Fibroblast of skin of scalp (primary cell): ENCODE measurements at places on chromosomes 11 and 22.

DNA sequence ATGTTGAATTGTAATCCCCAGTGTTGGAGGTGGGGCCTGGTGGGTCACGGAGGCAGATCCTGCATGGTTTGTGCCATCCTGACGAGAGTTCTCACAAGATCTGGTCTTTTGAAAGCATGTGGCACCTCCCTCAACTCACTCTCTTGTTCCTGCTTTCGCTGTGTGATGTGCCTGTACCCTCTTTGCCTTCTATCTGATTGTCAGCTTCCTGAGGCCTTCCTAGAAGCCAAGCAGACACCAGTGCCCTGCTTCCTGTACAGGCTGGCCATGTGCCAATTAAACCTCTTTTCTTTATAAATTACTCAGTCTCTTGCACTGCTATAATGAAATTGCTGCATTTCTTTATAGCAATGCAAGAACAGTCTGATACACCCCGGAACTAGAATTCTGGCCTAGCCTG is 13.1 kb downstream of the PTPN5 start:
- DNase-seq, result no peak

DNA sequence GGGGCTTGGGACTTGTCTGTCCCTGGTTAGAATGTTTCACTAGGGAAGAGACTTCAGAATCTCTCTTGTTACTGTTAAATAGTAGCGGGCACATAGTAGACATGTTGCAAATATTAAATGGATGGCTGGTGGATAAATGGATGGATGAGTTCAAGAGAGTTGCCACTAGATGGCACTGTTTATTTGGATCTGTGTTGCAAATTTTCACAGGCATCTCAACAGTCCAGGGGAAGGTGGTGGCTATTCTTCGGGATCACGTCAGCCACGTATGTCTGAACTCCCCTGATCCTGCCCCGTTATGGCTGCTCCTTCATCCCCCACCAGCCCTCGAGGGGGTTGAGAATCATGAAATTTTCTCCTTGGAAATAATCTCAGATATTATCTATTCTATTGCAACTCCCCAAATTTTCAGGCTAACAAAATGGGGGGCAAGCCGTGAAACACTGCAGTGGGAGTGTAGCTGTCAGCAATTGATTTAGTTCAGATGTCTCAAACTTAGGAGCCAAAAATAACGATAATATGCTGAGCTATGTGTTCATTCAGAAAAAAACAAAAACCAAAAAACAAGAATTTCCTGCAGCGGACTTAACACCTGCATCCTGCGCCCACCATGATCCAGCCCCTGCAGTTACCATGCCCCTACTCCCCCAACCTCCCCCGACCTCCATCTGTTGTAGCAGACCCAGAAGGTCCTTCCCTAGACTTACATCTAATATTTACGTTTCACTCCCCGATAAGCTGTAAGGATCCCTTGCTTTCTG is 29.1 kb upstream of the BIRC3 start:
- peak; percentile 85 for DNase-seq

DNA sequence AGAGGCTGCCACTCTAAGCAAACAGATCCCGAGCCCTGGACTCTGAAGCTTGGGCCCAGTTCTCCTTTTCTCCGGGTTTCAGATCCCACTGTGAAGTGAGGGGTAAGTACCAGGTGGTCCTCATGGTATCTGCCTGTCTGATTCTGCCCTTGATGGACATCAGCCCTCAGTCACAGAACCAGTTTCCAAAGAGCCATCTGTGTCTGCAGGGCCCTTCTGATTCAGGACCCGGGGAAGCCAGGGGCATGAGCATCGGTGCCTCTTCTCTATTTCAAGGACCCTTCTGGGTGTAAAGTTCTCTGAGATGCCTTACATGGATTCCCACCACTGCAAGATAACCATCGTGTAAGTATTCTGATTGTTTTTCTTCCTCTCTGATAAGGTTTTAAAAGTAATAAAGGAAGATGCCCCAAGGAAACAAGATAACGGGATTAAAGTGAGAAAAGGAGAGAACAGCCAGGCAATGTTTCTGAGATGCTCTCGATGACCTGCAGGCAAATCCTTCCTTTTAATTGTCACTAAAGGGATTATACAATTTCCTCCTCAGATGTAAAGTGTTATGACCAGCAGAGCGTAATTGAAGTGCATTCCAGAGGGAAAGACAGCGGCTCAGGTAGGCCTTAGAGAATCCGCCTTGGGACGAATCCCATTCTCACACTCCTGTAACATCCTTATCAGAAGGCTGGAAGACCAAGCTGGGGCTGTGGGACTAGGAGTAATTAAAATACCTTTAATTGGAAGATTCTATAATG is 924.3 kb downstream of the TBC1D22A start:
- no peak for DNase-seq

- no peak for DNase-seq
These were observed 27.9 kb downstream of the EXPH5 start for GRCh38 chr11:108565653-108566052.

GRCh38 chr22:40806711-40807110 is 12.4 kb downstream of the SLC25A17 start:
- DNase-seq, result no peak

DNA sequence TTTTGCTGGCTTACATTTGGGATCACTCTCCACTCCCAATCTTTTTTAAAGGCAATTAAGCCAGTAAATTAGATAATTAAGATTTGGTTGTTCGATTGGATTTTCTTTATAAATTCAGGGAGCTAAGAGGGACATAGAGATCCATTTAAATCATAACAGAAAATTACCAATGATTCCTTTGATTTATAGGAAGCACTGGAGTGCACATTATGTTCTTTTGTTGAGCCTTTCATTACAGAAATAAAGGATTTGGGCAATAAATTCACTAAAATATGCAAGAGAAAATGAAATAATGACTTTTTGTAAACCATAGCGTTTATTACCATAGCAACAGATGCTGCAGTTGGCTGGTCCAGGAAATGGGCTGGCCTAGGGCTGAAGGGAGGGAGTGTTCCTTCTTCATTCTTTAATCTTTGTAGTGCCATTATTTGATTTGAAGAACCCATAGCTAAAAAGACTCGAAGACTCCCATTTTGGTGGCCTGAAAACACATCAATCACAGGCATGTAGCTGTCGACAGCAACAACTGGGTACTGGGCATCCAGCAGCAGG is 73.0 kb downstream of the C2CD3 start:
- DNase-seq, result peak; percentile 14

GRCh38 chr11:8676458-8676857 is 6.0 kb downstream of the TRIM66 start:
- DNase-seq, result no peak

GRCh38 chr11:70910835-70911234 is 341.5 kb downstream of the SHANK2 start:
- no peak for DNase-seq

- DNase-seq, result peak; percentile 38
These were observed 27.7 kb upstream of the BIRC3 start for GRCh38 chr11:102289592-102289991.

DNA sequence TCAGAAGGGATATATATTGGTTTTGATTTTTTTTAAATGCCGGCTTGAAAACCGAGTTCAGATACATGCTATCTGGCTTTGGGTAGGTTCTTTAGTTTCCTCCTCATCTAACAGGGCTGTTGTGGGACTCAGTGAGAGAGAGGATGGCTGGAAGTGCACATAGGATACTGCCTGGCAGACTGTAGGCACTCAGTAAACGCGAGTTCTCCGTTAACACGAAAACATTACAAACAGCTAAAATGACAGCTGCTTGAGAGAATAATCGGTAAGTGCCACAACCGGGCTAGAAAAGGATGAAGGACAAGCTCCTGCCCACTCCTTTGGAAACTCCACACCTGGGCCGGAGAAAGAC is 369 bp downstream of the XRRA1 start:
- DNase-seq, result no peak

- DNase-seq, result peak; percentile 20
These were observed 12.1 kb upstream of the EIF3D start for GRCh38 chr22:36540867-36541642.

DNA sequence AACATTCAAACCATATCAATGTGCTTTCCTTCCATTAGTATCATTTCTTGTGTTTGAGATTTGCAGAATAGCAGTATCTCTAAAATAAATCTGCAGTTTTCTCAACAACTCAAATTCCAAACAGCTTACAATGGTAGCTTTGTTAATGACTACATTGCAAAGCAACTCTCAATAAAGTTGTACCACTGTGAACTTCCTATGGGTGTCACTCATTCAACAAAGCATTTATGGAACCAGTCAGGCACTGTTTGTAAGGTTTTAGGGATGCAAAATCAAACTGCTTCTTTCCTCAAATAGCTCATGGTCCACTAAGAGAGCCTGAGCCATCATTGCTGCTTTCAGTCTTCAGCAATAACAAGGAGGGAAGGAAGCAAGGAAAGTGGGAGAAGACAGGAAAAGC is 91.0 kb downstream of the CCDC83 start:
- DNase-seq, result no peak

DNA sequence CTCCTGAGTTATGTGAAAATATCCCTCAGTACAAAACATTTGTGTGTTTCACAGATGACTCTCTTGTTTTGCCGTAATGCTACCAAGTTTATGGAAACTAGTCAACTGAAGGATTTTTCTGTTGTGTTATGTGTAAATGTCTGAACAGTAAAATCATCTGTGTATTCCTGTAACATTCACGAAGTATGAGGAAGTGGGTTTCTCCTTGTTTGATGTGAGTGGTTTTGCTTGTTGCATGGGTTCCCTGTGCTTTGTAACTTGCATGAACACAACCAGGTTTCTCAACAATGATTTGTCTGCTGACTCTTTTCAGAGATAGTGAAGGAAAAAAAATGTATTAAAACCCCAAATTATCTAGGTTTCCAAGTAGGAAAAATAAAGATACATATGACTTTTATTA is 138.1 kb downstream of the PGR start:
- DNase-seq, result no peak

GRCh38 chr22:37032134-37032534 is 12.6 kb downstream of the MPST start:
- no peak for DNase-seq

DNA sequence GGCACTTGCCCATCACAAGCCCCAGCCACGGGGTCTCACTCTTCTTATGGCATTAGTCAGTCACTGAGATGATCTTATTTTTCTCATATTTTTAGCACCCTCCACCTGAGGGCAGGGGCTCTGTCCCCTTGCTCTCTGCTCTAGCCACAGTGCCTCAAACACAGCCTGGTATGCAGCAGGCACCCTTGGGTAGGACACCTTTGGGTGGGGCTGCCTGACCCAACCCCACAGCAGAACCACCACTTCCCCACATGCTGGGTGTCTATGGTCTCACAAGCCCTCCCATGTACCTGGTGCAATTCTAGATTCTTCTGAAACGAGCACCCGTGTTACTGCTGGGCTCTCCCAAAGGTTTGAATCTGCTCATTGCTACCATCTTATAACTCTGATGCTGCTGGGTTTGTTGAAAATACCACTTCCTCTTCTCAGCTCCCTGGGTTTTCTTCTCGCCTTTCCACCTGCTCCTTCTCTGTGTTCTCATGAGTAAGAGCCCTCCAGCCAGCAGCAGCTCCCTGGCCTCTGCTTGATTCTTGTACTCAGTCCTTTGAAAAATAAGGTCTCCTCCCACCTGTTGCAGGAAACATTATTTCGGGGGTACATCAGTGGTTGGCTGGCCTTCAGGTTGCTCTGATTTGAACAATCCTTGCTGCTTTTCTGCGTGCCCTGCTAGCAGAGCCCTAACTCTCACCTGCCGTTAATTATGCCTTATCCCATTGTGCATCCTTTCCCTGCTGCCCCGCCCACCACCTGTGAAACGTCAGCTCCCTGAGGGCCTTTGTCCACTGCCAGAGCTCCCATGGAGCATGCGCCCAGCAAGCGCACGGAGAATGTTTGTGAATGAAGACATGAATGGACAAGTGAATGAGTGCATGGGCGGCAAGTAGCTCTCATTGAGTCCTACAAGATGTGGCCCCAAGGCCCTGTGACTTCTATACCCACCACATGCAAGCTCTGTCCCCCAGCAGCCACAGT is 1181.6 kb downstream of the TBC1D22A start:
- no peak for DNase-seq

DNA sequence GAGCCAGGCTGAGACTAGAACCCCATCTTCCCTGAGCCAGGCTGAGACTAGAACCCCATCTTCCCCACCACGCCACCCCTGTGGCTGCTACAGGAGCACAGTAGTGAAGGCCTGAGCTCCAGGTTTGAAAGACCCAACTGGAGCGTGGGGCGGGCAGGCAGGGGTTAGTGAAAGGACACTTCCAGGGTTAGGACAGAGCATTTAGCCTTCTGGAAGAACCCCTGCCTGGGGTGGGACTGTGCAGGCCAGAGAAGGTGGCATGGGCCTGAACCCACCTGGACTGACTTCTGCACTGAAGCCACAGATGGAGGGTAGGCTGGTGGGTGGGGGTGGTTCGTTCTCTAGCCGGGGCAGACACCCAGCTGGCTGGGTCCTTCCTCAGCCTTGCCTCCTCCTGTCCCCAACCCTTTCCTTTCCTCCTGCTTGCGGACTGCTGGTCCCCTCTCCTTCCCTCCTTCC is 24.1 kb downstream of the SUN2 start:
- no peak for DNase-seq

DNA sequence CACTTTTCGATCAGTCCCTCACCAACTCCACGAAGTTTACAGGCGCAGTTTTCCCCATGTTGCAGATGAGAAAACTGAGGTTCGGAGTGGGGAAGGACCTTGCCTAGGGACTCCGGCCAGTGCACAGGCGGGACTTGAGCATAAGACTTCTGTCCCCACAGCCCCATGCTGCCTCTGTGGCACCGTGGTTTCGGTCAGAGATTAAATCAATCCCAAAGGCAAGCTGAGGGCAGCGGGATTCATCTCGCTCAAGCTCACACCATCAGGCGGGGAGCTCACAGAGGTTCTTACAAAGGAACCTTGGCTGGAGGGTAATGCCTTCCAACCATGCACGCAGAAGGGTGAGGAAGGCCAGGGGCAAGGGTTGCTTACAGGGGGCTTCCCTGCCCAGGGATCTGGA is 115.5 kb downstream of the PHF21B start:
- no peak for DNase-seq

- no peak for DNase-seq
These were observed 66.1 kb upstream of the A4GALT start for GRCh38 chr22:42786606-42787356.

GRCh38 chr11:127950162-127950561 is 637.2 kb downstream of the ETS1 start:
- DNase-seq, result no peak

DNA sequence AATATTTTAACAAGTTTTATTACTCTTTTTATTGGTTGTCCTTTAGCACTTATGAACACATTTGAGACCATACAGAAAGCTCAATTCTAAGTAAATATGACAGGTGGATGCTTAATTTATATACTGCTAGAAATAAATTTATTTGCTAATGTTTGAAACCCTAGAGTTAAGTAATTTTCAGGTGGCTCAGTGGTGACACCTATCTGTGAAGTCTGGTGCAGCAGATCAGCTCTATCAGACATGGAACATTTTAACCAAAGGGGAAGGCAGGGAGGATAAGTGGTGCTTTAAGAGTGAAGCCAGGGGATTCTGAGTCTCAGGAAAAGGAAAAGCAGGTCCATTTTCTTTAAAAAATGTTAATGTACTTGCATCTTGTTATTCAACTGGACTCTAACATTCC is 175.8 kb downstream of the DSCAML1 start:
- no peak for DNase-seq

- no peak for DNase-seq
These were observed 32.8 kb downstream of the CSTPP1 start for GRCh38 chr11:46969379-46969778.
